ENCODE measurements at places on chromosomes 5 and 9.

DNA sequence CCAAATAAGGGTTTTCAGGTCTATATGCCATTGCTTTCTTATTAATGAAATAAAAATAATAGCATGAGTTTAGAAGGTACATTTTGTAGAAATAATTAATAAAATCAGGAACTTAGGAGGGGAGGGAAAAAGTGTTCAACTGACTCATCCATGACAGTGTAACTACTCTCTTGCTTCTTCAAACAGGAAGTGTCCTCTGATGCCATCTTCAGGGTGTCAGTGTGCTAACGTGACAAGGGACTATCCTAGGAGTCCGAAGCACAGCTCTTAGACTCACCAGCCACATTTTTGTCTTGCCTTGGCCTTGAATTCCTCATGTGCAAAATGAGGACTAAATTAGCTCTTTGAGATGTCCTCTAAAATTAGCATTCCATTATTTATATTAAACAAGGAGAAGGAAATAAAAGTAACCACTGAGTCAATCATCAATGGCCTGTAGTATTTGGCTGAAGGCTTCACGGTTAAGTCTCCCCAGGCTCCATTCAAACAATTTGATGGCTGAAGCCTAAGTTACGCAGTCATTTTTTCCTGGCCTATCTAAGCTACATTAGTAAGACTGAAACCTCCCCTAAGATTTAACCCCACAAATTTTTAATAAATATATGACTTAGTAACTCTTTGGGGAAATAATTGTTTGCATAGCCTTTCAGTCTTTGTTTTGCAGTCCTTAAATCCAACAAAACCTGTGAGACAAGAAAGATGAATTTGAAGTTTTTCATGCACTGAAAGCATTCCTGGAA lies 151.1 kb downstream of the ARL15 start:
- peak; percentile 42 for DNase-seq

GRCh38 chr5:134106991-134107701 lies 7.3 kb upstream of the TCF7 start:
- no peak for DNase-seq

- no peak for DNase-seq
These were observed 194.4 kb upstream of the PPP1R2B start for GRCh38 chr5:156655732-156656131.

DNA sequence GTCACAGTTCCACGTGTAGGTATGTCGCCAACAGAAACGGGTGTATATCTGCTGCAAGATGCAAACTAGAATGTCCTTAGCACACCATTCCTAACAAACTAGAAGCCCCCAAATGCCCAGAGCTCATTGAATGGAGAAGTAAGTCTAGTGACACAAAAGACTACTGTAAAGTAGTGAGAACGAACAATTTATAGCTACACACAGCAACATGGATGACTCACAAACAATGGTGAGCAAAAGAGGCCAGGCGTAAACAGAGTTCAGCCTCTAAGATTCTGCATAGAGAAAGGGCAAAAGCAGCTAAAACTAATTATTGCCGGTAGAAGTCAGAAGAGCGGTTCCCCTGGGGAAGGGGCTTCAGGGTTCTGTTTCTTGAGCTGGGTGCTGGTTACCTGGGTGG lies 74.7 kb downstream of the AMBP start:
- DNase-seq, result no peak

Measured in fibroblast of skin of right quadriceps (primary cell).